ENCODE measurements at places on chromosomes 12 and 14.

- DNase-seq: peak; percentile 31
These were observed 991 bp downstream of the FBXL14 start for GRCh38 chr12:1593174-1594005.

- no peak for DNase-seq
These were observed 38.1 kb downstream of the PZP start for GRCh38 chr12:9169979-9170634.

GRCh38 chr12:95648990-95649791, 97.9 kb upstream of the USP44 start:
- no peak for DNase-seq

- no peak for DNase-seq
These were observed 159.8 kb upstream of the DAAM1 start for GRCh38 chr14:59028476-59029202.

DNA sequence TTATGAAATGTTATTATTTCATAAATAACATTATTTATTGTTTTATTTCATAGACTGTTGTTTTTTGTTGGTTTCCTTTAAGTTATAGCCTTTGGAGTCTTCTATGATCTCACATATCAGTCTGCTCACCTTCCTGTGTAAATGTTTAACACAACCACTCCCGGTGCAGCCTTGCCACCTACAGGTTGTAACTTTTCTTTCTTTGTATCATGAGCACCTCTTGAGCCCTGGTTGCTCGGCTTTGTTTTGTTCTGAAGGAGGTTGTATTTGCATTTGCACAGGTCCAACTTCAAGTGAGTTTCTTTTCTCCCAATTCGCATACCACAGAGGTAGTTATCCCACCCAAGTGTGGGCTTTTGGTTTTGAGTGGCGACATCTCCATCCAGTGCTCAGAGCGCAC, 121.4 kb downstream of the SLC15A4 start:
- no peak for DNase-seq

DNA sequence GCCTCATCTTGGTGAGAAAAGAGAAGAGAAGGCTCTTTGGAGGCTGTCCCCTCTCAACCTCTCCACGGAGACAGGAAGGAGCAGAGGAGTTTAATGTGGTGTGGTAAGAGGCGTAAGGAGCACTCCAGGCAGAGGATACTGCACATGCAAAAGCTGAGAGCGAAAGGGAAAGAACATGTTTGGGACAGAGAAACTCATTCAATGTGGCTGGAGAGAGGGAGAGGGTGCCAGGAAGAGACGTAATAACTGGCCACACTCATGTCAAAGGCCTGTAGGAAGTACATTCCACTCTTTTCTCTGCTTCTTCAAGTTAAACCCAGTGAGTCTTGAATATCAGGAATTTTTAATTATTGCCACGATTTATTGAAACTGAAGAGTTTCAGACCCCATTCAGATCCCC, 12.0 kb downstream of the VDR start:
- DNase-seq: no peak

GRCh38 chr12:26510354-26510674, 314.9 kb downstream of the SSPN start:
- DNase-seq: no peak

DNA sequence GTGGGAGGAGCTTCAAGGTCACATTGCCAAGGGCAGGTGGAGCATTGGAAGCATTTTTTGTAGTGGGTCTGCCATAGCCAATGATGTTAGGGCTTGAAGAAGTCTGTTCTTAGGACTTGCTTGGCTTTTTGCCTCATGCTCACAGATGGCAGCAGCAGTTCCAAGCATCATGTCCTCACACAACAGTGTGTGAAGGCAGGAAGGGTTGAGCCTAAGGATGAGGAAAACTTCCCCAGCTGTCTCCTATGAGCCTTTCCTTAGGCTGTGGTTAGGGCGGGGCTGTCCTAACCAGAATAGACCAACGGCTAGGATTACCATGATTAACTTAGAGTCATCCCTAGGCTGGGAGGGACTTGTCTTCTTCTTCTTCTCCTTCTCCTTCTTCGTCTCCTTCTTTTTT, 76.2 kb upstream of the KCNA1 start:
- DNase-seq: no peak

- no peak for DNase-seq
These were observed 431.6 kb downstream of the ZFP36L1 start for GRCh38 chr14:68361231-68361630.

DNA sequence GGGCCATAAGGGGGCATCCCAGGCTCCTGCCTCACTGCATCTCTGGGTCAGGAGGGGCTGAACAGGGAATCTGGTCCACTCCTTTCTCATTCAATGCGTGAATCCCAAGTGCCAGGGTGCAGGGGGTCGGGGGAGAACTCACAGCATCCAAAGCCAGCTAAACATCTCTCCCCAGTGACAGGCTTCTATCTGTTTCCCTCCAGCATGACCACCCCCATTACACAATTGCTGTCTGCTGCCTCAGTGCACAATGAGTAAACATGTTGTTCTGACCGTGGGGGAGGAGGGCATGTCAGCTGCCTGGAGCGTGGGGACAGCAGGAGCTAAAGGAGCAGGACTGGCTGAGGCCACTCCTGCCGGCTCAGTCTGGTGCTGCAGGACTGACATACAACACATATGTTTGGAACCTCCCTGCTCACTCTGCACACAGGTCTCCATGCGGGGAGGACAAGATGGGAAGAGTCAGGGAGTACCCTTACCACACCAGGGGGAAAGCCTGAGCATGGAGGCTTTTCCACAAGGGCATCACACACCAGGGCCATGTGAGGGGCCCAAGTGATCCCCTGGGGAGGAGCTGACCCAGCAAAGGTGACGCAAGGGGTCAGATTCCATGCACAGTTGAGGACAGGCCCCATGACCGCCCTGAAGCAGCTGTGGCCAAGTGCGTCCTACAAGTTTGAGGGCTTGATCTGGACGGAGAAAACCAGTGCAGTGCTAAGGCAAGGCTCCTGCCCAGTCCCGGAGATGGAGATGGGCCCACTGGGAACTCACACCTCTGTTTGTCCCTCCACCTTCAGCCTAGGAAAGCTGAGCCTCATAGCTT, 1.4 kb downstream of the TNS2 start:
- DNase-seq: no peak

DNA sequence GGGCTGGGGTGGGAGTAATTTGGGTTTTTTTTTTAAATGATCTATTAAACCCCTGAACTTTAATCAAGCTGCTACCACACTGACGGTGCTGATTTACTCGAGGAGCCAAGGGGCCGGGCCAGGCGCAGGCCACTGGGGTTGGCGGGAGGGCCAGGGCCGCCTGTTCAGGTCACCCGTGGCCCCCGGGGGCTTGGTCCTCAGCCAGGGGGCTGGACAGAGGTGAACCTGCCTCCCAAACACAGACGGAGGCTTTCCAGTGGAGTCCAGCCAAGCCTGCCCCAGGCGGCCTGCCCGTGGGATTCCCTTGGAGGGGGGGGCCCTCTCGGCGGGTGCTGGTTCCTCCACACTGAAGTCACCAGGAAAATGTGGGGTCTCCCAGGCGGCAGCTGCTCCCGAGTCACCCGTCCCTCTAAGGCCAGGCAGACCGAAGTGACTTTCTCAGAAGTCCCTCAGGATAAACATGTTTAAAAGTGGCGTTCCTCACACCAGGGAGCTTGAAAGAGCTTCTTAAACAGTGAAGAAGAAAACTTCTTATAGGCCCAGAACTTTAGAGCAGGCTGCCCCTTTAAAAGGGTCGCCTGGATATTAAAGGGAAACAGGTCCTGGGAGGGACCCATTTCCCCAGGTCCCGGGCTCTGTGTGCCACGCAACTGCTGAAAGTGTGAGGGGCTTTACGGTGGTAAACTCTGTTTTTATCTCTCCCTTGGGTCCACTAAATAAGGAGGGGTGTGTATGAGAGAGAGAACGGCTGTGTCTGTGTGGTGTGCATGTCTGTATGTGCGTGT, 167.2 kb upstream of the GSC start:
- no peak for DNase-seq

- no peak for DNase-seq
These were observed 404.4 kb upstream of the RGS6 start for GRCh38 chr14:71527838-71528237.

- DNase-seq: no peak
These were observed 184.7 kb upstream of the DCN start for GRCh38 chr12:91367234-91367849.

GRCh38 chr12:13816394-13816793, 165.0 kb downstream of the GRIN2B start:
- DNase-seq: no peak

GRCh38 chr14:34067587-34067986, 116.7 kb upstream of the EGLN3 start:
- DNase-seq: no peak

DNA sequence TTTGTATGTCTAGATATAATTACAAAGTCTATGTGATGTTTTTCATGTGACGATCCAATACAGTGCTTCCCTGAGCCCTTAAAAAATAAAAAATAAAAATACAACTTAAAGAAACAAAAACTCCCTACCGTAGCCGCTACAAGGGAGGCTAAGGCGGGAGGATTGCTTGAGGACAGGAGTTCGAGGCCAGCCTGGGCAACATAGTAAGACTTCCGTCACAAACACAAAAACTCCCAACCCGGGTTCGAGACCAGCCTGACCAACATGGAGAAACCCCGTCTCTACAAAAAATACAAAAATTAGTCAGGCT, 669 bp upstream of the CDKN3 start:
- no peak for DNase-seq

GRCh38 chr12:93109551-93110203, 180.6 kb upstream of the EEA1 start:
- DNase-seq: no peak

DNA sequence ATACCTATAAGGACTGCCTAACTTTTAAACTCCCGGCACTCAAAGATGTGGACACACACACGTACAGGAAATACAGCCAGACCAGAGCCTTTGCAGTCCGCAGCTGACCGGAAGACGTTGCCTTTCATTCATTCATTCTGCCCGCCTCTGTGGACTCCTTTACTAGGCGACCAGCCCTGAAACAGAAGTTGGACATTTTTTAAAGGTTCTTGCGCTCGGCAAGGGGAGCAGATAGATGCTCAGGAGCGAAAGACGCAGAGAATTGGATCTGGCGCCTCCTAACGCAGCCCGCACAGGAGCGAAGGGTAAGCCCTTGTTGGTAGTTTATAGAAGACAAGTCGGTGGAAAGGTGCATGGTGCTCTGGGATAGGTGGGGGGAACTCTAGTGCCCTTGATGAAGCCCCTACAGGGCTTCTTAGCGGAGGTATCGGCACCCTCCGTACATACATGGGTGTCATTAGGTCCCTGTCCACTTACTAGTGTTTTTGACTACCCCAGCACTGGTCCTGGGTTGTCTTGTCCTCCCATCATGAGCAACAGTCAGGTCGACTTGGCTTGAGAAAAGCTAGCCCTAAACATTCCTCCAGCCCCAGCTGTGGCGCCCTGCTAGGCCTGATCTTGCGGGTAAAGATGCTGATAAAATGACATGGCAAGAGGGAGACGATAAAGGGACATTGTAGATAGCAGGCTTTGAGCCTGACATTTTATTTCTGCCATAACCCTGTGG, at the start of gene KDM2B:
Gene KDM2B (minus strand): TSS at position 65 of the 727 bp plus-strand sequence. CDS start 112 bp downstream, outside the sequence.
- no peak for DNase-seq

- no peak for DNase-seq
These were observed 31.1 kb downstream of the SSH1 start for GRCh38 chr12:108826101-108826806.

DNA sequence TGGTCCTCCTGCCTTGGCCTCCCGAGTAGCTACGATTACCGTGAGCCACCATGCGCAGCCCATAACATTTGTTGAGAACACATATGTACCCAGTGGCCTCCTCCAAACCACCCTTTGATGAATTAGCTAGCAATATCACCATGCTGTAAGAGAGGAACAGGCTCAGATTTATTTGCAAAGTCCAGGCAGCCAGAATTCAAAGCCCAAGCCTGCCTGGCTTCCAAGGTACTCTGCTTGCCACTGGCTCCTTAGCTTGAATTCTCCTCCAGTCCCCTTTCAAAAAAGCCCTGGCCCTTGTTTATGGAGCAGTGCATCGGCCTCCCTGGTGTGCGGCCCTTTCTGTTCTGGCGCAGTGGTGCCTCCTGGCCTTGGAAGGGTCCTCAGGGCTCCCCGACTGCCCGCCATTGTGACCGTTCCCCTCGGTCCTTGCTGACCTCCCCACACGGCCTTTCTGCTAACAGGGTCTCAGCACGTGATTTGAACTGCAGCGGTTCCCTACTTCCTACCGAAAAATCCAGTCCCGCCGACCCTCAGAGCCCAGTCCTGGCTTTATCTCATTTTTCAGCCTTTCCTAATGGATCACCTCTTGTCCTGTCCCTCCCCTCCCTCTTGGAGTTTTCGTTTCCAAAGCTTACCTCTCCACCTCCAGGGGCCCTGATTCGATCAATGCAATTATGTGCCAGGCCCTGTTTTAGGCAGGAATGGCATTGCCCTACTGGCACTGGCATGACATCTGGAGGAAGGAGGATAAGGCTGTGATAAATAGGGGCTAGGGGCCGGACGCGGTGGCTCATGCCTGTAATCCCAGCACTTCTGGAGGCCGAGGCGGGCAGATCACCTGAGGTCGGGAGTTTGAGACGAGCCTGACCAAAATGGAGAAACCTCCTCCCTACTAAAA, 22.0 kb downstream of the SLC25A29 start:
- no peak for DNase-seq

- no peak for DNase-seq
These were observed 104.1 kb downstream of the MYRFL start for GRCh38 chr12:69929125-69929524.

DNA sequence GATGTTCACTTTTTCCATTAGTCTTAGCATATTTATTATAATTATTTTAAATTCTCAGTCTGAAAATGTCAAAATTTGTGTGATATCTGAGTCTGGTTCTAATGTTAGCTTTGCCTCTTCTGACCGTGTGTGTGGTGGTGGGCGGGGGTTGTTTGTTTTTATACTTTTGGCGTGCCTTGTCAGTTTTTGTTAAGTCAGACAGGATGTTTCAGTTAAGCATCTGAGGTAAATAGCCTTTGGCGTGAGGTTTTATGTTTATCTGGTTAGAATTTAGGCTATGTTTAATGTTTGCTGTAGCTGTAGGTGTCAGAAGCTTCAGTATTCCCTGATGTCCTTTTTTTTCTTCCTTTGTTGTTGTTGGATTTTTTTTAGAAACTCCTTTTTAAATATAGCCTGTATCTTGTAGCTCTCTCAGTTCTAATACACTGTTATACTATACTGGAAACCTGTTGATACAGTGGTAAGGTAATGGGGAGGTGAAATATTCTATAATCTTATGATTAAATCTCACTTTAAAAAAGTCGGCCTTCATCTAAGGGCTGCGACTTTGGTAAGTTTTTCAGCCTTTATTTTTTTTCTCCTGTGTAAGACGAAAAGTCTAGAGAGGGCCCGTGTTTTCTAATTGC, 111.6 kb downstream of the SCAF11 start:
- no peak for DNase-seq

DNA sequence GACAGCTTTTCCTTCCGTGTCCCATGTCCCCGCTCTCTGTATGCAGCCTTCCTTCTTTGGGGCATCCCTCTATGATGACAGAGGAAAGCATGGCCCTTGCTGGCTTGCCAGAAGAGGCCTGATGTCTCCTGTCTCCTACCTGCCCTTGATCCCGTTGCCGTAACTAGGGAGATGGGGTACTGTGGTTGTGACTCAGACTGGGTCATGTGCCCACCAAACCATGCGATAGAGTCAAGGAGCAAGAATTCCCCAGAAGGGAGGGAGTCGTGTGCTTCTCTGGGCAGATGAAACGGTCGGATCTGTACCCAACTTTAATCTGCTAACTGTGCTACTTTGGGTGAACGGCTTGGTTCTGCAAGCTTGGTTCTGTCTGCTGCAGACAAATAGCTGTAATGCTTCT, 99.1 kb upstream of the DYNC1H1 start:
- DNase-seq: no peak

Data from activated CD4-positive, alpha-beta T cell treated with anti-CD3 and anti-CD28 coated beads, Interleukin-2, amount 50 U/mL, for 4 hours (primary cell).